Activated T-cell treated with anti-CD3 and anti-CD28 coated beads, Interleukin-2, amount 50 U/mL, for 72 hours (primary cell): ENCODE measurements at places on chromosomes 2 and 18.
A peak's percentile ranks its signal among the peaks of the same experiment; 100 is the strongest.

DNA sequence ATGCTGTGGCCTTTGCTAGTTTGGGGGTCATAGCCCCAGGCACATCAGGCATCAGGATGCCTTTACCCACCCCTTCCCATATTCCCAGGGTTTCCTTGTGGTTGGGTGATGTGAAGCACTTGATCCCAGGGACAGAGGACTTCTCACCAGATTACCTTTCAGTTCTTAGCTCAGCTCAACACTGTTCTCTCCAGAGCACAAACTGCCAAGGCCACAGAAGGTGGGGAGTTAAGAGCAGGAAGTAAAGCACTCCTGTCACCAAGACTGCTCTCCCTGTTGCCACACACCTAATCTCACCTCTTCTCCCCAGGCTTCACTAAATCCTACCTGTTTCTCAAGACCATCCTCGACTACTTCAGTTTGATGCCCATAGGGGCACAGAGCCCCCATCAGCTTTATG lies 25.9 kb downstream of the FHOD3 start:
- no peak for DNase-seq

GRCh38 chr18:27094621-27095020 lies 90.5 kb downstream of the CHST9 start:
- DNase-seq: no peak

DNA sequence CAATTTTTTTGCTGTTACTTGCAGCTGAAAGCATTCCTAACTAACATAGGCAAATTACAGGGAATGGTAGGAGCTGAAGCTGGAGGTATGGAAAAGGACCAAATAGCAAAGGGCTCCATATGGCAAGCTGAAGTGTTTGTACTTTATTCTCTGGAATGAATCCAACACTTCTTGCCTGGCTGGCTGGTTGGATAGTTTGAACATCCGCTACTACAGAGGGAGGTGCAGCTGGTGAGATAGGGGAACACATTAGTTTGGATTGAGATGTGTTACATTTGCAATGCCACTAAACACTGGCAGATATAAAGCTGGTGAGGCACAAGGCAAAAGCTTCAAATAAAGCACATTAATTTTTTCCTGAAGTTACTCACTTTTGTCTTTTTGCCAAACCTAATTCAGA lies 291.5 kb downstream of the SP3 start:
- no peak for DNase-seq

- DNase-seq: no peak
Observed at GRCh38 chr2:169670215-169670651, 24.0 kb downstream of the CFAP210 start.

GRCh38 chr2:118580651-118581050 lies 266.8 kb downstream of the EN1 start:
- DNase-seq: no peak

GRCh38 chr2:163471947-163472346 lies 263.9 kb downstream of the FIGN start:
- no peak for DNase-seq

DNA sequence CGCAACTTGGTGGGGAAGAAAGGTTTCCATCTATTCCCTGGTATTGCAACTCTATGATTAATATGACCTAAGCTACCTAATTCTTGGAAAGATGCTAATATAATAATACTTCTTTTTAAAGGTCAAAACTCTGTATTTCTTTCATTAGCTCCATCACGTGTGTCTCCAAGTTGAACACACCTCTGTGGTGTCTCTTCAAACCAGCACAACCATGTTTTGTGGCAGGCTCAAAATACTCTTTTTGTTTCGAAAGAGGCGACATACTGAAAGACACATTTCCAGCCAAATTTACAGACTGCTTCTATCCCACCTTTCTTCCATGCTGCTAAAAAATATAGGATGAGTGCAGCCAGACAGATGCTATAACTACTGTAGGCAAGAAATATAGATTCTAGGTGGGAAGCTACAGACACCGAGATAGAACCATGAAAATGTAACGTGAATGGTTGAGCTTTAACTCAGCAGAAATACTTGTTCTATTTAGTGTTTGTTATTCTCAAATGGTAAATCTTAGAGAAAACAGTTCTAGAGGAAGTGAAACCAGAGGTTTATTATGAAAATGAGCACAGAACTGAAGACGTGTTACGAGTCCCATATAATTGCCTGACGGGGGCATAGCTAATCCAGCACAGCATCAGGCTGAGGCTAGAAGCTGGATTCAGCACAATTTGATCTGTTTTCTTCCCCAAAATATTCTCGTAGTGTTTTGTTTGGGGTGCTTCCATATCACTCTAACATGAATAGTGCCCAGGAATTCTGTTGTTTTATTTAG lies 991.5 kb upstream of the FANCL start:
- DNase-seq: no peak

DNA sequence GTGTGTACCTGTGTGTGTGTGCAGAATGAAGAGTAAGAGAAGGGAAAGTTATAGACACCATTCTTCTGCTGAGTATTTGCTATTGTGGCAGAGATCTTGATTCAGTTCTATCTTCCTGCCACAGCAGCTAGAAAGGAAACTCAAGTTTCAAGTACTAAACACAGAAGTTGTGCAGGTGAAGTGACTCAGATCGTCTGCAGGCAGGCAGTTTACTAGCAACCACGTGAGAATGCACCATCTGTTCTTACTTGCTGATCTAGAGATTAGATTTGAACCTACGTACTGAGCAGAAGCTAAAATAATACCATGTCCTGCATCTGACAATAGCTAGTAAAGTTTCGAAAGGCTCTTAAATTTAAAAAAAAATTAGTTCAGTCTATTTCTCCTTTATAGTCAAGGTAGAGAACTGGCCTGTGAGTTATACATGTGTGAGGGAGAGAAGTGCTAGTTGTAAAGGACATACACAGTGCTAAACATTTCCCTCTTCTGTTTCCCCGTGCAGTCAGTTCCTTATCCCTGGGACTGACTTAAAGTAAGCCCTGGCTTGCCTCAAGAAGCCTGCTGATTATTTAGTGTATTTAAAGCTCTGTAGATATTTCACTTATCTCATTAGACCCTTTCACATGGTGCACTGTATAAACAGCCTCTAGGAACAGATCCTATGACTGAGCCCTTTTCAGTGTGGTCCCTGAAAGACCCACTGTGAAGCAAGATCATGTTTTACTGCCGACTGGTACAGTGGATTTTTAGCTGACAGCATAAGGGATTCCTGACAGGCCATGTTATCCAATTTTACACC lies 45.0 kb downstream of the SLC38A11 start:
- peak; percentile 46 for DNase-seq

DNA sequence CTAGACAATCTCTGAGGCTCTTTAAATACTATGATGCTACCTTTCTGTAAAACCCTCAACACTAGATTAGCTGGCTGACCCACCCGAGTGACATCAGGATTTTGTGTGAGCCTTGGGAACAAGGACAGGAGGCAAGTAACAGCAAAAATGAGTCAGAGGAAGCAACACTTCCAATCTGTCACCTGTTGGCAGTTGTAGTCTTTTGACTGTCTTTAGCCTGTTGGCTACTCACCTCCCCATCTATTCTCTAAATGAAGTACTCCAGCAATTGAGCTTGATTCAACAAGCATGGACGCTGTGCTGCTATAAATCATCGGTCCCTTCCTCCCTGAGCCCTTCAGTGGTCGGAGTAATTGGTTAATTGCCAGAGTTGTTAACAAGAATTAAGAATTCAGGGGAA lies 898.7 kb downstream of the BCL11A start:
- DNase-seq: no peak

- no peak for DNase-seq
Observed at GRCh38 chr2:204608237-204608939, 63.1 kb downstream of the PARD3B start.

DNA sequence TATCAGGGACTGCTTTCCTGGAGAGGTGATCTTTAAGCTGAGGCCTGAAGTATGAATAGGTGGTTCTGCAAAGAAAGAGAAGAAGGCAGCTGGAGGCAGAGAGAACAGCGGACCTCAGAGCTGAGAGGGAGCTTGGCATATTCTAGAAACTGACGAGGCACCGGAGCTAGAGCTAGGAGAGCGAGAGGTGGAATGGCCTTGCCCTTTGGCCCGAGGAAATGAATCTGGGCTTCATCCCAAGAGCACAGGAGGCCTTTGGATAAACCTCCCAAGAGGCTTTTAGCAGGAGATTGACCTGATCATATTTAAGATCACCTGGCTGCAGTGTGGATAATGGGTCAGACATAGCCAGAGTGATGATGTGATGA lies 7.9 kb downstream of the DYSF start:
- DNase-seq: no peak

DNA sequence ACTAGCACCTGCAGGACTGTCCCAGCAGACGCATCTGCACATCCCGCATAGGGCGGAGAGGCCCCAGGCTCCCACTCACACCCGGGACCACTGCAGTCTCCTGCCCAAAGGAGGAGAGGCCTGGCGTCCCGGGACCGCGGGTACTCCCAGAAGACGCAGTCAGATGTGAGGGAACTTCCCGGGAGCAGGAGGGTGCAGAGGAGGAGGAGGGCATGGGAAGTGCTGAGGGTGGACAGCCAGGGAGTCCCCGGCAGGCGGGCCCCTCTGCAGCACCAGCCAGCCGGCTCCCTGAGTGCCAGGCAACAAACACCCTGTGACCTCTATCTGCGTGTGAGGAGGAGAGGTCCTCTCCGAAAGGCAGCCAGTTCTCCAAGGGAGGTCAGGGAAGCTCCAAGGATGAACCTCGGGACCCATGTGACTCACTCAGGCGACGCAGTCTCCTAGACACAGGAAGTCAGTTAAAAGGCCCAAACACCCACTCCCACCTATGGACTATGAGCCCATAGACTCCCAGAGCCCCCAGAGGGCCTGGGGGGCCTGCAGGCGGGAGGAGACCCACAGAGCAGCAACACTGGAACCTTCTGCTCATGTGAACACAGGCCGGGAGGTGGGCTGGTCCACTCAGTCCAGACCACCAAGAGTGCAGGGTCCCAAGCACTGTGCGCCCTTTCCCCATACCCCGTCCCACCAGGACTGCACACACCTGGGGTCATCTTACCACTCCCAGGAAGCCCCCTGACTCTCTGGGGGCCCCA lies 4.2 kb downstream of the PXDN start:
- DNase-seq: no peak

DNA sequence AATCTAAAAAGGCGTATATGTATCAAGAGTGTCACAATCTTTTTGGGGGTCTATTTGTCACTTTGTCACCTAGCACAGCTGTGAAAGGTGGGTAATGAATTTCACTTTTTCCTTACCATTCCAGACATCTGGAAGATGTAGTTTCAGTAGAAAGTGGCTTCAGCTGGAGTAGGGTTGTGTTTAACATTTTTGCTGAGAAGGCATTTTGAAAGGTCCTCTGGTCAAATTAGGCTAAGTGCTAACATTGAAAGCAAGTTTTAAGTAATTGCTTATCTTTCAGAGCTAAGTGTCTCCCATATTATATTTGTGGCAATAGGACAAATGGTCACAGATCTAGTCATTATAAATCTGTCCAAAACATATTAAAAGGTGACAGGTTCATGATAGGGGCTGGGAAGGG lies 542.1 kb upstream of the SPHKAP start:
- no peak for DNase-seq

DNA sequence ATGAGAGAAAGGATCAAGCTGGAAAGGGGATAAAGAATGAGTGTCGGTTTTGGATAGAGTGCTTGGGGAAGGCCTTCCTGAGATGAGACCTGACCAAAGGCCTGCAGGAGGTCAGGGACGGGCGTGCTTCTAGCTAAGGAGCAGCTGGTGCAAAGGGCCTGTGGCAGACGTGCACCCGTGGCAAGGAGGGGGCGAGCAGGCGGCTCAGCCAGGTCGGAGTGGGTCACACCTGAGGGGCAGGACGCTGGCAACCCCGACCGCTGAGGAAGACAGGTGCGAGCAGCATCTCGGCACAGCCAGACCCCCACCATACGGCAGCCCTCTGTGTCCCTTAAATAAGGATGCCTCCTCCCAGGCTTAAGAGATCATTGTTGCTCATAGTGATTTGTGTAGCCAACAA lies 48.1 kb downstream of the ODC1 start:
- no peak for DNase-seq

DNA sequence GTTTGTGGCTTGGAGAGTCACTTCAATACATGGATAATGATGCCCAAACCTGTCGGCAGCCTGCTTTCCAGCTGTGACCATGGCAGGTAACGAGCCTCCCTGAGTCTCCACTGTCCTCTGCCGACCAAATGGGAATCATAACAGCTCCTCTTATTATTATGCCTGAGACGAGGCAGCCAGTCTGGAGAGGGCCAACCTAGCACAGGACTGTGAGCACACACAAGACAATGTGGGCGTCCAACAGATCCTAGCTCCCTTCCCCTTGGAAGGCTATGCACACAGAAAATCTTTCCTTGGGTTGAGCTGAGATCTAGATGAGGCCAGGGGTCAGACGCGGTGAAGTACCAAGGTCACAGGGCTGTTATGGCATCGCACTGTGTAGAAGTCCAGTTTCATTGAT lies 890 bp upstream of the SLC4A3 start:
- no peak for DNase-seq

DNA sequence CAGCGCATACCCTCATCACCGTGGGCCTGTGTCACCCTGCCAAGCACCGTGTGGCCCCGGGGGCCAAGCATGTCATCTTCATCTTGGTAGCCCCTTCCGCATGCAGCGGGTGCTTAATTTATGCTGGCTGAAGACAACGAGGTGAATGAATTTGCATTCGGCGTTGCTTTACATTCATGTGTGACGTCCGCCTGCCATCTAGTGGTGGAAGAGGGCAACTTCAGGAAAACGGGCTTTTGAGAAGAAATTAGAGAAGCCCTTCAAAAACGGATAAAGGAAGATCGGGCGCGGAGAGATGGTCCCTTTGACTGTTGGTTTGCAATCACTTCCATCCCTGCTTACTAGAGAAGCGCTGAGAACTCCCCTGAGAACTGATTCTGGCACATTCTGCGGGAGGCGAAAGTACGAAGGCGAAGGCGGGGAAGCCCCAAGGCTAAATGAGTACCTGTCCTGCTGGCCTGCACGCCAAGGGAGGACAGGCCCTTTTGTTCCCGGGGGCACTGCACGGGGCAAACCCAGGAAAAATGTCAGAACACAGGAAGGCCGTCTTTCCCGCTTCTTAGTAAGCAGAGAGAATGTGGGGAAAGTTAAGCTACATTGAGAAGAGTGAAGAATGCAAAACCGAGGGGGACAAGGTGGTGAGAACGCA lies 145.9 kb downstream of the ZNF516 start:
- DNase-seq: peak; percentile 62

DNA sequence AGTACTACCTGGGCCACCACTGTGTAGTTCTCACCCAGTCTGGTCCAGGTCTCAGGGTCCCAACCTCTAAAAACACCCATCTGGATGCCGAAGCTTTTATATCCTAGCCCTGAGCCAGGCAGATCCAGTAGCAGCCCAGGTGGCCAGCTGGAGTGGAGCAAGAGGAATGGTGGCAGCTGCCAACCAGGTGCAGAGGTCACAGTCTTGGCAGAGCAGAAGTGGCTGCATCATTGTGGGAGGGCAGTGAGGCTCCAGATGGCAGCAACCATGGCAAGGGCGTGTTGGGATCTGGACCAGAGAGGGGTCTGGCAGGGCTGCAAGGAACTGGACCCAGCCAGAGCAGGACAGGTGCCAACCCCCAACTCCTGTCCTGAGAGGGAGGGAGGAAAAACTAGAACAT lies 72.2 kb upstream of the AGAP1 start:
- no peak for DNase-seq
